HepG2 (cell line): ENCODE measurements at places on chromosomes 1 and 21. TPM values are rescaled to one million over a fixed set of nuclear protein-coding genes. Genes with fewer than 3 reads are reported as not detected.

Gene OLFML2B
- not detected in 2 replicates for total RNA-seq

Gene A3GALT2
- not detected in 2 replicates for total RNA-seq

- H3K27ac ChIP-seq: no peak overlapping the region
- no peaks in the 10 kb centered on the region for H3K36me3 ChIP-seq
- no peaks in the 10 kb centered on the region; the same call in 1 of the 2 replicates for H3K4me1 ChIP-seq
- peaks cover 12% of the 10 kb centered on the region for H3K27me3 ChIP-seq
- DNase-seq: peak; percentile 5
Measured at GRCh38 chr1:90706437-90707362, 10.4 kb downstream of the BARHL2 start.

DNA sequence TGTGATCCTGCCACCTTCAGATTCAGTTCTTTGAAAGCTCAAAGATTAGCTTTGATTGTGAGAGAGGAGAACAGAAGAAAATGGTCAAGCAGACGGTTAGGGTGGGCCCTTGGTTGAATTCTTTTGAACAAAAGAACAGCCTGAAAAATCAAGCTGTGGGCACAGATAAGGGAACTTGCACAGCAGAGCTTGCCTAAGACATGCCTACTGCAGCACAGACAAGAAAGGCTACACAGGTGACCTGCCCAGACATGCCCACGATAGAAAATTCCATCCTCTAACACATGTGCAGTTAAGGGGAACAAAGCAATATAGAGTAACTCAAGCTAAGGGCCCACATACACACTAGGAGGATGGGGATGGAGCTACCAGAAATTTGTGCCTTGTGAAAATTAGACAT is 512.5 kb upstream of the LRRC7 start:
- no peak overlapping the region for H3K4me3 ChIP-seq
- no peak overlapping the region for H3K27ac ChIP-seq
- no peaks in the 10 kb centered on the region for H3K36me3 ChIP-seq
- no peaks in the 10 kb centered on the region for H3K27me3 ChIP-seq
- H3K4me1 ChIP-seq: no peaks in the 10 kb centered on the region

DNA sequence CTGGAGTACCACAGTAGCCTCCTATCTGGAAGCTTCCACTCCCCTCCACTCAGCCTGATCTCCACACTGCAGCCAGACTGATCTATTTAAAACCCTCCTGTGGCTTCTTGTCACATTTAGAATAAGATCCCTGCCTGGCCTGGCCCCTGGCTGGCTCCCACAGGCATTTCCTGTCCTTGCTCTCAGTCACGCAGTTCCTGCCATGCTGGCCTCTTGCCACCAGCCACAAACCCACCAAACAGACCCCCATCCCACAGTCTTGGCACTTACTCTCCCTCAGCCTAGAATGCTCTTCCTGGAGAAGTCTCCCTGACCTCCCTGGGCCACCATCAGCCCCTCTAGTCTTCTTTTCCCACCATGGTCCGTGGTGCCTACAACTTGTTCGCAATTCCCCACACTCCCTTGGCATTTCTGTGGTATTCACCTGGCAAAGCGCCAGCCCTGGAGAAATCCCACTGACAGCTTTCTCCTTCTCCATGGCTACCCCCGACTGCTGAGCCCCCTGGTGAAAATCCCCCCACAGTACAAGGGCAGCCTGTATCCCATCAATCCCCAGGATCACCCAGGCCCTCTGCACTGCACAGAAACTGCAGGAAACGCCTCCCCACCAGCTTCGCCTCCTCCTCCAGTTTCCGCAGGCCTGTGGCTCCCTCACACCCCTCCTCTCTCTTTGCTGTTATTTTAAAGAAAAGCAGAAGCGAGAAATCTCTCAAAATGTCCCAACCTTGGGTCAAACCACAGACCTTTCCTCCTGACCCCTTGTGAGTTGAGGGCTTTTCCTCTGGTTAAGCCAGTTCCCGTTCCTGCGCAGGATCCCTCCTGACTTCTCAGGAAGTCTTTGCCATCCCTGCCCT is 94.5 kb downstream of the SYT2 start:
- H3K4me1 ChIP-seq: peaks cover 11% of the 10 kb centered on the region
- no peaks in the 10 kb centered on the region for H3K36me3 ChIP-seq
- no peak overlapping the region for H3K27ac ChIP-seq
- H3K27me3 ChIP-seq: no peaks in the 10 kb centered on the region; the same call in 1 of the 2 replicates
- no peak overlapping the region for H3K4me3 ChIP-seq

GRCh38 chr1:5973771-5974170 is 18.5 kb downstream of the NPHP4 start:
- H3K4me1 ChIP-seq: no peaks in the 10 kb centered on the region
- no peak overlapping the region for H3K4me3 ChIP-seq
- peaks cover 42% of the 10 kb centered on the region for H3K36me3 ChIP-seq
- H3K27me3 ChIP-seq: no peaks in the 10 kb centered on the region
- no peak overlapping the region for H3K27ac ChIP-seq
- DNase-seq: no peak

DNA sequence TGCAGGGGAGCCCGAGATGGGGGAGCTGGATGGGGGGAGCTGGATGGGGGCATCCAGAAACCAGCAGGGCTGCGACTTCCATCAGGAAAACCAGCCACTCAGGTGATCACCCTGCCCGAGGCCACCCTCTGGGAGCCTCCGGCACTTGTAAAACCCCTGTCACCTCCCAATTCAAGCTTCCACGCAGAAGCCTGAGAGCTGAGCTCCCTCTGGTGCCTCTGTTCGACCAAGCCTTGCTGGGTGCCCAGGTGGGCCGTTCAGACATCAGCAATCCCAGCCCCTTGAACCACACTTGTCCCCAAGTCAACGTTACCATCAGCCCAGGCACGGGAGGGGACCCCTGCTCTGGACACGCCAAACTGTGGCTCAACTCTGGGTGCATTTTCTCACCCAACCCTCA is 59.6 kb downstream of the MEGF6 start:
- H3K4me1 ChIP-seq: no peaks in the 10 kb centered on the region
- no peak for DNase-seq
- no peaks in the 10 kb centered on the region for H3K36me3 ChIP-seq
- peaks cover 52% of the 10 kb centered on the region; the same call in 2 of the 3 replicates for H3K27me3 ChIP-seq
- no peak overlapping the region for H3K4me3 ChIP-seq
- no peak overlapping the region for H3K27ac ChIP-seq

DNA sequence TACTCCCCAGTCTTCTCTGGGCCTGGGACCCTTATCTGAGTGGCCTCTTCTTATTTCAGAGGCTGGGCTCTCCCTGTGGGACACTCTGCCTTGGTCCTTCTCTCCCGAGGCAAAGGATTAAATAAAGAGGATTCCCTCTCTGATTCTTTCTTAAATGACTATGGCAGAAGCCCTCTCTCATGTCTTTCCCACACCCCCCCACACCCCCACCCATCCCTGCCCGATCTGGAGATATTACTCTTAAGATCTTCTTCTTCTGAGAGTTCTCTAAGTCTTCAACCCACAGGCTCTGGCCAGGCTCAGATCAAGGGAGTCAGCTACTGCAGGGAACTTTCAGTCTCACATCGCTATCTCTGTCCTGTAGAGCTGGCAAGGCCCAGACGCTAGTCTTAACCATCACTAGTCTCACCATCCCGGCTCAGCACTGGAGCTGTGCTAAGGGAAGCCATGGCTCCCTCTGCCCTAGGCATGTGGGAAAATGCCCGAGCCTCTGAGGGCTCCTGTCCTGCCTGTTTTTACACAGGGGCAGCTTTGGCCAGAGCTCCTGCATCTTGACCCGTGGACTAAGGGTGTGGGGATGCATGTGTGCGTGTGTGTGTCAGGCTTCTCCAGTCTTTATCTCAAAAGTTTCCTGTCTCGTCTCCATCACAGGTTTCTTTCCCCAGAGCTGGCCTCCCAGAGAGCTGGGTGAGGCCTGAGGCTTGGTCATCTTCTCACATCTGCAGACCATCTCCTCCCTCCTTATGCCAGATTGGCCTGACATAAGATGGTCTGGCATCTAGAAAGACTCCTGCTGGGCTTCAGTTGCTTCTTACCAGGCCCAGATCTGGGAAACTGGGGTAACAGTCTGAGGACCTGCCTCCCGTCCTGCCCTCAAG is 36.7 kb downstream of the LGR6 start:
- peaks cover 56% of the 10 kb centered on the region; the same call in 2 of the 3 replicates for H3K27me3 ChIP-seq
- no peak overlapping the region for H3K4me3 ChIP-seq
- H3K4me1 ChIP-seq: no peaks in the 10 kb centered on the region
- no peak for DNase-seq
- H3K36me3 ChIP-seq: no peaks in the 10 kb centered on the region

DNA sequence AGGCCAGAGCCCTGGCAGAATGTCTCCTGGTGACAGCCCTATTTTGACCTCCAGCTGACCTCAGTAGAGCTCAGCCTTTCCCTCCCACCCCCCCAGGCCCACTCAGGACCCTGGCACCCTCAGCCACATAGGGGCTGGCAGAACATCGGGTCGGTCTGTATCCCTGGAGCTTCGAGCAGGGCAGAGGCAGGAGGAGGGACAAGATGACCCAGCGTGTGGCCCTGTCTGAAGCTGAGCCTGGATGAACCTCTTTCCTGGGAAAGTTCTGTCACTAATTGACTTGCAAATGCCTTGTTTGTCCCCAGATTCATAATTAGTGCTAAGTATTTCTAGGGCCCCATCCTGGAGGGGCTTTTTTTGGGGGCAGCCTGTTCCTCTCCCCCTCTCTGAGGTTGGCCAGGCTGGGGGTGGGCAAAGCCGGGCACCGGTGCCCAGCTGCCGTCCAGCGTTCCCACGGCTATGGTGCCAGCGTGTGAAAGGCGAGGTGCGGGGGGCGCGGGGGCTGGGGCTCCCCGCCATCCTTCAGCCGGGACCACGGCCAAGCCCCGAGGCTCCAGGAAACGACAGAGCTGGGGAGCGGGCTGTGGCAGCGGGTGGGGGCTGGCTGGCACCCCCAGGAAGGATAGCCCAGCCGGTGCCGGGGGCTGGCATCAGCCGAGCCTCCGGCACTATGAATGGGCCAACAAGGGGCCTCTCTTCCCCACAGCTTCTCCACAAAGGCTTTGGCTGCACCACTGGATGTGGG is 31.4 kb downstream of the RHBG start:
- H3K27ac ChIP-seq: no peak overlapping the region
- peaks cover 15% of the 10 kb centered on the region for H3K27me3 ChIP-seq
- H3K36me3 ChIP-seq: no peaks in the 10 kb centered on the region
- no peaks in the 10 kb centered on the region for H3K4me1 ChIP-seq
- no peak for DNase-seq

- no peaks in the 10 kb centered on the region for H3K36me3 ChIP-seq
- no peak overlapping the region for H3K27ac ChIP-seq
- H3K27me3 ChIP-seq: peaks cover 18% of the 10 kb centered on the region; the same call in 1 of the 3 replicates
- DNase-seq: no peak
- no peaks in the 10 kb centered on the region for H3K4me1 ChIP-seq
Measured at GRCh38 chr1:34709547-34709946, 45.3 kb upstream of the GJB5 start.

DNA sequence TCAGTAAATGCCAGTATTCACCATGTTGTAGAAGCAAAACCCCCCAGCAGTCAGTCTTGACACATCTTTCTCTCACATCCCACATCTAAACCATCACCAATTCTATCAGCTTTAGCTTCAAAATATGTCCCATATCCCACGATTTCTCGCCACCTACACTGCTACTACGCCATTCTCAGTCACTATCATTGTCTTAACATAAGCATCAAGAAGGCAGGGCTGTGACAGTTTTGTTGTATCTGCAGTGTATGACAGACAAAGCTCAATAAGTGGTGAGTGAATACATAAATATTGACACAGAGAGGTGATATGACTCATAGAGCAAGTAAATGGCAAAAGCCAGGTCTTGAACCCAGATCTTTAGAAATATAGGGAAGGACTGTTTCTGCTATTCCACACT is 59.9 kb downstream of the JAK1 start:
- H3K4me1 ChIP-seq: peaks cover 68% of the 10 kb centered on the region
- H3K27ac ChIP-seq: peak overlapping the region; percentile 23
- peak; percentile 73 for DNase-seq
- H3K27me3 ChIP-seq: no peaks in the 10 kb centered on the region
- no peaks in the 10 kb centered on the region for H3K36me3 ChIP-seq
